ENCODE measurements at places on chromosomes 2 and 18. TPM values are rescaled to one million over a fixed set of nuclear protein-coding genes. Genes with fewer than 3 reads are reported as not detected.

The CD302 gene
- total RNA-seq = 1.0 TPM

The CEBPZOS gene
- total RNA-seq = not detected

The RNF103 gene
- total RNA-seq = 13.8 TPM

The LONRF2 gene
- 5.2 TPM for total RNA-seq

The SCN7A gene
- total RNA-seq = 0.39 TPM

The SNTG2 gene
- total RNA-seq = 0.36 TPM

The LIMS4 gene
- total RNA-seq = 0.75 TPM

The HOXD10 gene
- not detected for total RNA-seq

The C2orf81 gene
- 7.9 TPM for total RNA-seq

The ARHGEF33 gene
- 1.1 TPM for total RNA-seq

The FAP gene
- not detected for total RNA-seq

DNA sequence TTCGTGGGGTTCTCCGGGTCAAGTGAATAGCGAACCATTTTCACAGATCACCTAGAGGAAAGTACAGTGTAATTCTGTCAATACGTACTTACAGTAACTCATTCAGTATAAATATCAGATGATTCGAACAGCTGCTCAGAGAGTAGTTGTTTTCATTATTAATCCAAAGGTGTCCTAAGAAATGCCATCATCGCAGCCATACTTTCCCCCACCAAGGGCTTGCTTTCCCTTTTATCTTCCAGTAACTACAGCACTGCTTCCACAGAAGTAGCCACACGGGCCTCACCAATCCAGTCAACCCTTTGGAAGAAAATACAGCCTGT lies 4.5 kb upstream of the C18orf32 start:
- no peak for DNase-seq

DNA sequence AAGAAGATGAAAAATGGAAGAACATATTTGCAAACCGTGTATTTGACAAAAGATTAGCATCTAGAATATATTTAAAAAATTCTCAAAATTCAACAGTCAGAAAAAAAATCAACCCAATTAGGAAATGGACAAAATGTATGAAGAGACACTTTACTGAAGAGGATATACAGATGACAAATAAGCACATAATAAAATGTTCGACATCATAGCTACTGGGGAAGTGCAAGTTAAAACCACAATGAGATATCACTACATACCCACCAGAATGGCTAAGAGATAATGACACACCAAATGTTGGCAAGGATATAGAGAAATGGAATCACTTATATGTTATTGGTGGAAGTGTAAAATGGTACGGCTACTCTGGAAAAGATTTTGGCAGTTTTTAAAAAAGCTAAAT lies 11.7 kb upstream of the NUP35 start:
- DNase-seq = no peak

DNA sequence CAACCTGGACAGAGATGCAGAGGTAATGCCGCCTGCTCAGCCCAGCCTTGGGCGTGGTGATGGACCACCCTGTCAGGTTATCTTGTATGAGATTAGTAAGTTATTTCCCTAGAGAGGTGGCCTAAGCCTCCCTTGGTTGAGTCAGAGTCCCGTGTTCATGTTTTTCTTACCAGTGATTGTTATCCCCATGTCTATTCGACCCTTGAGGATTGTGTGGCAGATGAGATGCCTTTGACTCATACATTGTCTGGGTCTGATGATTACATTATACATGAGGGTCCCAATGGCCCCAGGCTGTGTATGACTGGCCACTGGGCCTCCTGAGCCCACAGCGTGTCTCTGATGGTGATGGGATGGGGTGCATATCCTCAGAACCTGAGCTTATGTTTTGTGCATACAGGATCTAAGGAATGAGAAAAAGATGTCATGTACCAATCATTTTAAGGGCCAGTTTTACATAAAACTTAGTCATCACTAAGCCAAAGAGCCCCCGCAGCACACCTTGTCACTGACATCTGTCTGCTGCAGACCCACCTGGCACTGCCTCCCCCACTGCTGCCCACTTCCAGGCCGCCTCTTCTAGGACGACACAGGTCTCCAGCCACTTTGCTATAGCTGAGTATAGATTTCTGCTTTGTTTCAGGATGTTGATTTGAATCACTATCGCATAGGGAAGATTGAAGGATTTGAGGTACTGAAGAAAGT lies 7.7 kb downstream of the PPP1R7 start:
- DNase-seq = no peak

GRCh38 chr18:55380589-55380988 lies 207.4 kb downstream of the TCF4 start:
- no peak for DNase-seq

- DNase-seq = no peak
Measured at GRCh38 chr18:33135951-33136660, 304.4 kb downstream of the CCDC178 start.

- no peak for DNase-seq
Measured at GRCh38 chr18:68431111-68431921, 283.6 kb downstream of the TMX3 start.

- no peak for DNase-seq
Measured at GRCh38 chr2:136310797-136311603, 193.1 kb upstream of the CXCR4 start.

DNA sequence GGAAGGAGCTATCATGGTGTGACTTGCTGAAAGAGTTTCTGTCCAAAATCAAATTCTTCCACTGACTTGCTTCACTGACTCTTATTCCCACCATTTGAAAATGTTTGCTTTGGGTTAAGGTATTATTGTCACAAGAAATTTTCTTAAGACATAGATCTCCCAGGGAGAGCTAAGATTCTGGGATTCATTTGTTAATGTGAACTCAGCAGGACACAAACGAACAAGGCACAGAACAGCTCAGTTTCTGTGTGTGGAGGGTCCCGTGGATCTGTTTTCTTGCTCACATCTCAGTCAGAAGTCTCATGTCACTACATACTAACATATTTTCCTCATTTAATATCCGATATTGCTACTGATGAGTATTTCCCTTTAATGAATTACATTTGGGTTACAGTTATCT lies 8.2 kb upstream of the HNRNPA3 start:
- DNase-seq = no peak

- DNase-seq = no peak
Measured at GRCh38 chr2:101007415-101008345, 5.6 kb downstream of the RPL31 start.

DNA sequence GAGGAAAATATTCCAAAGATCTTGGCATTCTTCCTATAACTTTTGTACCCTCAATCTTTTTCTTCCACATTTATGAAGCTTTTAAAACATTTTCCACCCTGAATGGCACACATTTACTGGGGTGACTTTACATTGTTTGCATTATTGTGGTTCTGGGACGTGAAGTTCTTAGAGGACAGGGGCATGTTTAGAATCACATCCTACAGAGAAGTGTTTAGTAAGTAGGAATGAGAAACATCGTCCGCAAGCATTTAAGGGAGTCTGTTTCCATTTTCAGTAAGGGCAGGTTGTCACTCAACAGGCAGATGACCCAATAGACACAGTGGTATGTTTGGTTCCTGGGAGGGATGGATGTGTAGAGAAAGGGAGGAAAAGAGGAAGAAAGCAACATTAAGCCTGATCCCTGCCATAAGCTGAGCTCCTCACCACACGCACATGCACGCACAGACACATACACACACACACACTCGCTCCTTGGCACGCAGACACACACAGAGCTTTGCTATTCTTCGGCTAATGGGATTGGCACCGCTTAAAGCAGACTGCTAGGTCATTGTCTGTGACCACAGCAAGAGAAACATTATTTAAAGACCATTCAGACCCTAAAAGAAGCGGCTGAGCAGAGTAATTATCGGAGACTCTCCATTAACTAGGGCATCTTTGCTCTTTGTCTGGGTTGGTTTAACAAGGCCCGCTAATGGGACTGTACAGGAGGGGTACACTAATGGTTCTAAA lies 14.2 kb upstream of the PLEKHM3 start:
- DNase-seq = no peak

GRCh38 chr2:108538000-108538625 lies 3.8 kb downstream of the LIMS1 start:
- DNase-seq = no peak

GRCh38 chr18:79479761-79480161 lies 84.0 kb downstream of the NFATC1 start:
- DNase-seq = no peak

DNA sequence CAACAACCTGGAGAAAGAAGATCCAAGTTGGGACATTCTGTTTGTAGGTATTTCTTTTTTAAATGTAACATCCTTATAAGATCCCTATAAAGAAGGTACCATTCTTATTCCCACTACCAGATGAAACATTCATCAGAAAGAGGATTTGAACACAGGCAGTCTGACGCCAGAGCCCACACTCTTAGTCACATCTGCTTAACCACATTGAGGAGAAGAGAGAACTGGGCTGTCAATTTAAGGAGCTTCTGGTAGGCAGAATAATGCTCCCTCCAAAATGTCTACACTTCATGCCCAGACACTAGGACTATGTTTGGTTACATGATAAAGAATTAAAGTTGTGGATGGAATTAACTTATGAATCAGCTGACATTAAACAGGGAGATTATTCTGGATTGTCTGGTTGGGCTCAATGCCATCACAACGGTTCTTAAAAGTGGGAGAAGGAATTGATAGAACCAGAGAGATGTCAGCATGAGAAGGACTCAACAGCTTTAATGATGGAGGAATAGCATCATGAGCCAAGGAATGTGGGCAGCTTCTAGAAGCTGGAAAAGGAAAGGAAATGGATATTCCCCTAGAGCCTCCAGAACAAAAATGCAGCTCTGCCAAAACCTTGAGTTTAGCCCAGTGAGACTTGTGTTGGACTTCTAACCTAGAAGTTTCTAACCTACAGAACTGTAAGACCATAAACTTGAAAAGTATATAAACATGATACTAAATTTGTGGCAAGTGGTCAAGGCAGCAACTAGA lies 82.2 kb downstream of the KLF7 start:
- DNase-seq = no peak

GRCh38 chr2:11656671-11657101 lies 13.3 kb downstream of the NTSR2 start:
- no peak for DNase-seq

- DNase-seq = no peak
Measured at GRCh38 chr18:68817584-68817983, 19.7 kb downstream of the CCDC102B start.

DNA sequence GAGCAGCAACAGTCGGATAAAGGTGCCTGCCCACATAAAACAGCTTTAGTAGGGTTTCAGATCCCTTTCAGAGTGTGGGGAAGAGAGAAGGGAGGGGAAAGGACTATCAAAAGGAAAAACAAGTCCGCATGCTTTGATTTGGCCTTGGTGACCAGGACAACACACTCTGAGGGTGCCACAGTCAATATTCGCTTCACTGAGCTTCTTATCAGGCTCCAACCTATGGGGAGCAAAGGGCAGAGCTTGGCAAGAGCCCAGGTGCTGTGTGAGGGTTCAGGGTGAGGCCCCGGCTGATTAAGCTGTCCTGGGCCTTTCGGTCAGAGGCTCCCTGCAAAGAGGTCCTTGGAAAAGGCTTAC lies 237.4 kb upstream of the SMAD2 start:
- DNase-seq = no peak

- DNase-seq = no peak
Measured at GRCh38 chr2:203804764-203805485, 62.6 kb upstream of the CTLA4 start.

- no peak for DNase-seq
Measured at GRCh38 chr2:204205538-204205937, 269.0 kb downstream of the ICOS start.

DNA sequence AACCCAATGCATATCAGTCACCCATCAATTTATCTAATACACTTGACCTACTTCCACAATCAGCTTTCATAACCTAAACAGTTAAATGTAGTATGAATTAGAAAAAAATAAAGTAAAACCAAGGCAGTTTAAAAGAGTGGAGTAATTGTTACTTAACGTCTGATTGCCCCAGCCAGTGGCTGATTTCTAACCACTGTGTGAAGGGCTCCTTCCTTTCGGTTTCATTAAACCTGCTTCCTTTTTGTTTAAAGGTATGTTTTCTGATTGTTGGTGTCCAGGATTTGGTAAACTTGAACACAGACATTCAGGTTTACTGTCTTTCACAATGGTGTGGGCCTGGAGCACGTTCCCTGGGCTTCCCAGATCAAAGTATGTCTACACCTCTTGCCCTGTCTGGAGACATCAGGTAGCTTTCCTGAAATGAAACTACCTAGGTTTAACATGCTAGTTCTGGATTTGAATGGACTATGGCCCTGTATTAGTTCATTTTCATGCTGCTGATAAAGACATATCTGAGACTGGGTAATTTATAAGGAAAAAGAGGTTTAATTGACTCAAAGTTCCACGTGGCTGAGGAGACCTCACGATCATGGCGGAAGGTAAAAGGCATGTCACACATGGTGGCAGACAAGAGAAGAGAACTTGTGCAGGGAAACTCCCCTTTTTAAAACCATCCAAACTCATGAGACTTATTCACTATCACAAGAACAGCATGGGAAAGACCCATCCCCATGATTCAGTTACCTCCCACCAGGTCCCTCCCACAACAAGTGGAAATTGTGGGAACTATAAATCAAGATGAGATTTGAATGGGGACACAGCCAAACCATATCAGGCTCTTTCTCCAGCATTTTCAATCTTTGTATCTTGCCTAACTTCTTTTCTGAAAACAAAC lies 605.2 kb upstream of the ID2 start:
- DNase-seq = no peak

- no peak for DNase-seq
Measured at GRCh38 chr2:160477032-160477431, 16.6 kb downstream of the RBMS1 start.

DNA sequence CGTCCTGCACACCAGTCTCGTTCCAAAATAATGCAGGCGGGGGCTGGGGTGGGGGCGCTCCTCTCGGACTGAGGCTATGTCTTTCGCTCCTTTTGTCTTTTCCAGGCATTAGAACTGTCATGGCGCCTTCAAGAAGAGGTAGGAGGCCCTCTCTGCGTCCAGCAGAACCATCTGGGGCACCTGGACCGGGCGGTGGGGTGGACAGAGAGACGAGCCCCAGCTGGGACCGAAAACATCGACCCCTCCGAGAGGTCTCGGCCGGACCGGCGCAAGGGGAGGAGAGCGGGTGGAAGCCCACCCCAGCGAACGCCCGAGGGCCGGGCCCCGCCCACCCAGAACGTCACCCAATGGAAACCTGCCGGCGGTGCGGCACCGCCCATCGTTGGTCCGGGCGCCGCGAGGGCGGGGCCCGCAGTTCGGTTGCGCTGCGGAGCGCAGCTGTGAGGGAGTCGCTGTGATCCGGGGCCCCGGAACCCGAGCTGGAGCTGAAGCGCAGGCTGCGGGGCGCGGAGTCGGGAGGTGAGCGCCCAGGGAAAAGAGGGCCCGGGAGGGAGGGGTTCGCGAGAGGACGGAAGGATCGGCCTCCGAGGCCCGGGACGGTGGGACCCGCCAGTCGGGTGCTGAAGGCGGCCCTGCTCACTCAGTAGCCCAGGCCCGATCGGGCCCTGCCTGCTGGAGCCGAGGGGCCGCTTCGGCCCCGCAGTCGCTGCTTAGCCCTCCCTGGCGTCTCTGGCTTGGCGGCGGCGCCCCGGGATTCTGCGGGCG lies at the start of gene NRBP1:
NRBP1 (plus strand) TSS at position 419 of the 765 bp plus-strand sequence. CDS start 4,643 bp downstream, outside the sequence.
- peak; percentile 89 for DNase-seq

- DNase-seq = no peak
Measured at GRCh38 chr18:36391426-36392145, 94.1 kb downstream of the FHOD3 start.

Data from neural crest cell (in vitro differentiated cells).